ENCODE measurements at places on chromosomes 2 and 18.

DNA sequence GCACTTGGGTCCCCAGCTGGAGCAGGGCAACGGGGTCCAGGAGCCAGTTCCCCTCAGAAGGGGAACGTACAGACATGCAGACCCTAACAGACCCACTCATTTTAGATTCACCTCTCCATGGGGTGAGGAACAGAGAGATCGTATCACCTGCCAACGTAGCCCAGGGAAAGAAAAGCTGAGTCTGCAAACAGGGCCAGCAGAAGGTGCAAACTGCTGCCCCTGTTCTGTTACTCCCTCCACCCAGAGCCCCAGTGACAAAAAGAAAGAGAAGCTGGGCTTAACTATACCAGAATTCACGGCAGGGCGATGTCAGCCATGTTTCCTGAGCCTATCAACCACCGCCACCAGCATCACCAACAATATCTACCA is 817 bp upstream of the HS1BP3 start:
- DNase-seq = no peak

DNA sequence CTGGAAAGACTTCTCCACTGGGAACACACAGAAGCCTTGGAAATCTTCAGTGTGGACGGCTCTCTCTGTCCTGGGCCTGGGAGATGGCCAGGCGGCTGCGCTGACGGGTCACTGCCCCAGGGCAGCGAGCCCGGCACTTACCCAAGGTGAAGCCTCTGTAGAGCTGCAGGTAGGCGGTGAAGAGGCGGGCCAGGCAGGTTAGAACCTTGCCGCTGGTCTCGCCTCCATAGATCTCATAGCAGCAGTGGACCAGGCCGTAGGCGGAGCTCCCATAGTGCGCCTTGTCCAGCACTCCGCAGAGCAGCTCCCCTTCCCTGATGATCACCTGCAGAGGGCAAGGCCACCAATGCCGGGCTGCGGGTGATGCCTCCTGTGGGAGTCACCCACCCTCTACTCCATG is 53.0 kb downstream of the POLR1A start:
- no peak for DNase-seq

GRCh38 chr2:10469955-10470608 is 22.0 kb upstream of the ODC1 start:
- DNase-seq = no peak

- DNase-seq = no peak
These were observed 66.1 kb upstream of the LRPPRC start for GRCh38 chr2:44061876-44062275.

GRCh38 chr2:152343426-152343825 is 8.5 kb downstream of the FMNL2 start:
- DNase-seq = no peak

DNA sequence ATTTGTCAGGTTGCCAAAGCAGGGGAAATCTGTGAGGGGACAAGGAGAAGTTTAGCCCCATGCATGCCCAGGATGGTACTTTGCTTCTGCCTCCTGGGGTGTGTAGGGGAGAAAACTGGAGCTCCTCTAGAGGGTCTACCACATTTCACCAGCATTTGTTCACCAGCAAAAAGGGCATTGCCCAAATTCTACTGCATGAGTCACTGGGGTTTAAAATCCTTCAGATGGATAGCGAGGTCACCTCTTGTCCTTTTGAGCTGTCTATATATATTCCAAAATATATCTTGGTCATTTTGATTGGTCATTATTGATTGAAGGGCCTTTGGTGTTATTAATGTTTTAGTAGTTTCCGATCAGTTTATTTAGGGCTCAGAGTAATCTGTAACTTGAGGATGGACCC is 18.7 kb downstream of the FHOD3 start:
- no peak for DNase-seq

DNA sequence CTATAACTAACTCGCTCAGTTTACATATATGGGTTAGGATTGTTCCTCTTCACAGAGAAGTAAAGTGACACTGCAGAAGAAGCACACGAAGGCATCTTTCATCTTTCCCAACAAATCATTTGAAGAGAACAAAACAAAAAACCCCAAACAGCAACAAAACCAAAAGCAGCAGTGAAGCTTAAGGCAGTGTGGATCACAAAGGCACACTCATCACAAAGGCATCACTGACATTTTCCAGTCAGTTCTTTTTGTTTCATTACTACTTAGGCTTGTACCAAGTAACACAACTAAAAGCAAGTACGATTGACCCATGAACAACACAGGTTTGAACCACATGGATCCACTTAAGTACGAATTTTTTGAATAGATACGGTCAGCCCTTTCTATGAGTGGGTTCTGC is 75.7 kb downstream of the RNF152 start:
- DNase-seq = no peak

- no peak for DNase-seq
These were observed 173.2 kb upstream of the ZNF804A start for GRCh38 chr2:184425083-184425482.
